ENCODE measurements at places on chromosomes 3 and 15.

DNA sequence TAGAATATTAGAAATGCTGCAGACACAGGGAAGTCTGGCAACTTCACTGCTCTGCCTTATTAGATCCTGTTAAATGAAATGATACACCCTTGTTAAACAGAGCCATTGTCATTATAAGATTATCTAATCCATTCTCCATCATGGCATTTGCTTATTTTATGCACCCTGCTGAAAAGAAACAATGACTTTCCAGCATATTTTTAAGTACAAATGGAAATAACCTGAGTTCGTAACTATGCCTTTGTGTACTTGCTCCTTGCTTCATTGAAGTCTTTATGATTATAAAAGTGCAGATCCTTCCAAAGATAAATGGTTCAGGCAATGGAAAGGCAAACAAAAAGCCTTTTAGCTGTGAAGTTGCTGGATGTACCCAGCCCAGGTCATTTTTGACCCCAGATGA is 195.7 kb downstream of the AGBL1 start:
- no peak for DNase-seq

DNA sequence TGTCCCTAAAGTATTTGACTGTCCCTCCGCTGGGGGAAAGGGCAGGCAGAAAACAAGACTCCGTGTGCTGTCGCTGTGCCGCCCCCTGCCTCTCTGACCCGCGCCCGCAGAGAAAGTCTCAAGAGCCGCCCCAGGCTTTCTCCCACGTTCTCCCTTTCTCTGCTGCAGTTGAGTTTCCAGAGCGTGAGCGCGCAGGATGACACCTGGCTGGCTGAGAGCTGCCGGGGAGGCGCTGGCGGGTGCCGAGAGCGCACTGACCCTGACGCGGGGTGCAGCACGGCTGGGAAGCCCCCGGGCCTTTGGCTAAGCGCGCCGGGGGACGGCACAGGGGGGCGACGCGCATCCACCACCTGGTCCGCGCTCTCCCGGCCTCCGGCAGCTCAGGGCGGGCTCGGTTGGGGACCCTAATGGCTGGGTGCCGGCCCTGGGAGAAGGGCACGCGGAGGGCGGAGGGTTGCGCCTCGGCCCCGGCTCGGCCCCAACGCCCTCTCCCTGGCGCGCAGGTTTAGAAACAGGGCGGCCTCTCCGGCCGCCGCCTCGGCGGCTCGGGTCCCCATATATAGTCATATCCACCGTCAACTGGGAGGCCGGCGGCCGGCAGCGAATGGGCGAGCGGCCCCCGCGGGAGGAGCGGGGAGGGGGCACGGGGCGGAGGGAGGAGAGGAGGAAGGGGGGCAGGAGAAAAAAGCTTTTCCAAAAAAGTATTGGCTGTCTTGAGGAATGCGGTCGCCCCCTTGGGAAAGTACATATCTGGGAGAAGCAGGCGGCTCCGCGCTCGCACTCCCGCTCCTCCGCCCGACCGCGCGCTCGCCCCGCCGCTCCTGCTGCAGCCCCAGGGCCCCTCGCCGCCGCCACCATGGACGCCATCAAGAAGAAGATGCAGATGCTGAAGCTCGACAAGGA is at the start of gene TPM1:
TPM1 (plus strand) TSS at position 774 of the 903 bp plus-strand sequence; CDS start at position 857, 83 bp downstream.
- no peak for DNase-seq

GRCh38 chr3:54793171-54793570 is 134.7 kb downstream of the LRTM1 start:
- DNase-seq, result no peak

DNA sequence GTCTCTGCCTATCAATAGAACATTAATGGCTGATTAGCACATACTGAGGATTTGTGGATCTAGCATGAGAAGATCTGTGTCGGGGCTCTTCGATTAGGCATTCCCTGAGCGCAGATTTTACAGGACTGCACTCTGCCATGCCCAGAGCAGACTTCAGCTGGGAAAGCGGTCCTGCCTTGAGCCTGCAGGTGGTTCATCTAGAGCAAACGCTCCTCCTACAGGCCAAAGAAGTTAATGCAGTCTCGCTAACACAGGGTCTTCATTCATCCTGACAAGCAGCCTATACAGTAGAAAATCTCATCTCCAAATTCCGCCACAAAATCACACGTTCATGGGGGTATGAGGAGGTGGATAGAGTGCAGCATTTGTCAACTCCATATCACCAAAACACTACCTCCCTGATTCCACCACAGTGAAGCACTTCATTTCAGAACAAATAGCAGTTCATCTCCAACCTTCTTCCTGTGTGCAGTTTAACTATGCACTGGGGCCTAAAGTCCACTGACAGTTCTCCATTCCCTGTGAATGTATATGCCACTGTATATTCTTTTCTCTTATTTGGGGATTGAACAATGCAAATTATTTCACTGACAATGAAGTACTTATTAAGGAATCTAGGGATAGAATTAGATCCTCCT is 405.8 kb downstream of the IGSF11 start:
- no peak for DNase-seq

GRCh38 chr3:31358473-31359070 is 174.2 kb upstream of the STT3B start:
- no peak for DNase-seq

DNA sequence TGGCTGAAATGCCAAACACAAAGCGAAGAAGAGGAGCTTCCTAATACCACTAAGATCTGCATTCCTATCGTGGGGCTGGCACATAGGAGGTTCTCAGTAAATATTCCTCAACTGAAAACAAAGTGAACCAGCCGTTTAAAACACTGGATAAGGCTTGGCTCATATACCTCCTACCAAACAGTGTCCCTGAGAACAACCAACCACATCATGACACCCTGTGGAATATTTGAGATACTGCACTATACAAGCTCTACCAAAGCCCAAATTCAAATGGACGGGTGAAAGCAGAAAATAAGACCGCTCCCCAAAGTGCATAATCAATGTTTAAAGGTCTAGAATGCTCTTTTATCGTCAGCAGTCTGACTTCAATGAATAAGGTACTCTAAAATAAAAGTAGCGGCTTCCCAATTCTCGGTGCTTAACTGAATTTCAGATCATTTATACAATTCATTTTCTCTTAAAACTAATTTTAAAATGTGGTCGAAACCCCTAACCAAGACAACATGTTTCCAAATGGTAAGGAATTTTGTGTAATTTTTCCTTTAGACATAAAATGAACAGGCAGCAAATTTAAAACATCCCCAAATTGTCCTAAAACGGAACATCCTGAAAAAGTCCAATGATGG is 425.8 kb downstream of the ERC2 start:
- no peak for DNase-seq

- no peak for DNase-seq
These were observed 22.6 kb downstream of the ALPK3 start for GRCh38 chr15:84839714-84840113.

- DNase-seq, result no peak
These were observed 431.2 kb upstream of the THBS1 start for GRCh38 chr15:39149636-39150150.

DNA sequence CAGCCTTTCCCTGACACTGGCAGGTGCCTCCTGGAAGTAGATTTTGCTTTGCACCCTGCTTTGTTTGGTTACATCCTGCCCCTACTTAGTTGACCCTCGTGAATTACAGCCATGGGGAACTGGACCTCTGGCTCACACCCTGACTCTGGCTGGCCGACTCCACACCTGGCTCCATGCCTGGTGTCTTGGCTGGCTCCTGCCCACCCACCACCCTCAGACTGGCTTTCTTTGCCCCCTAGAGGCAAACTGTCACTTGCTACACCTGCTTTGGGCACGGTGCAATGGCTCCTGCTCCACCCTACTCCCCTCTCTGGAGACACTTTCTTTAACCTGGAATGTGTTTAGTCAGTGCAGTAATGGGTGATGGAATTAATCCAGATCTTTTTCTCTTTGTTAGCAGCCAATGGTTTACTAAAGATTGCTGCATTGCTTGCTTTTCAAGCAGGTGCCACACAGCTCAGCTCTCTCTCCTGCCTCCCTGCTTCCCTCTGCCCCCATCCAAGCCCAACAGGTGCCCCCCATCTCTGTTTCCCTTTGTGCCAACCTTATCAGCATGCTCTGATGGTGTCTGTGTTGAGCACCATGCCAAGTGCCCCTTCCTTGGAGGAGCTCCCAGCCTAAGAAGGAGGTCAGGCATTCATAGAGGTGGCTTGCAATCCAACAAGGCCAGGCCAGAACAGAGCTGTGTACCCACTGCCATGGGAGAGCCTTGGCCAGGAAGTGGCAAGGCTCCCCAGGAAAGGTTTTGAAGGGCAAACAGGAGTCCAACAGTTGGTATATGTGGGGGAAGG is 38.4 kb downstream of the RASGRF1 start:
- no peak for DNase-seq

DNA sequence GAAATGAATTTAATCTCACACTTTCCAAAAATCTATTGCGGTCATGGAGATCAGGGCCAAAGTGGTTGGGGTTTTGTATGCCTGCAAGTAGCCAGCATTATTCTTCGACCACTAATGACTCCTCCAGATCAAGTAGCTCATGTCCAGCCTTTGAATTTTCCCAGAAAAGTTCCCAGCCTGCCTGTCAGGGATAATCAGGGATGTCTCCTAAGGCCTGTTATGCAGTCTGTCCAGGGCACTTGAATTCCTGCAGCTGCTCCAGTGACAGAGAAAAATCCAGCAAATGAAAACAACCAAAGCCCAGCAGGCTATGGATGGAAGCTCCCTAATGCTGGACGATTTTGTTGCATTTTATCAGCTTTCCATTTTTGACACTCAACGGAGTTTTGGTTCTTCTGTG is 215.4 kb downstream of the ADAMTSL3 start:
- no peak for DNase-seq

All from stimulated activated CD8-positive, alpha-beta memory T cell treated with anti-CD3 and anti-CD28 coated beads, Interleukin-12 subunit alpha, Interleukin-12 subunit beta, amount 100 ng/mL, for 1 hour (primary cell).